ENCODE measurements at places on chromosomes 3 and 15.

- no peak for DNase-seq
Measured at GRCh38 chr3:158568784-158569183, 2.2 kb upstream of the MLF1 start.

GRCh38 chr3:71502066-71502625 lies 81.4 kb downstream of the FOXP1 start:
- no peak for DNase-seq

GRCh38 chr3:40387001-40387894 lies at the start of gene ENTPD3:
ENTPD3 (plus strand) TSS chr3:40387184; CDS start chr3:40388058, 874 bp downstream.
- no peak for DNase-seq

GRCh38 chr3:188165596-188165995 lies 11.6 kb downstream of the LPP start:
- DNase-seq, result no peak

GRCh38 chr3:163384383-163384782 lies 1693.9 kb downstream of the SI start:
- no peak for DNase-seq
